Muscle of leg (tissue), 16 donors: ENCODE measurements at places on chromosomes 6 and 20. TPM values are rescaled to one million over a fixed set of nuclear protein-coding genes. Genes with fewer than 3 reads are reported as not detected.

The CGA gene
- polyA plus RNA-seq: 3.8 TPM

The RHAG gene
- 0.97 TPM for polyA plus RNA-seq

The BNIP5 gene
- polyA plus RNA-seq: not detected

The GABRR1 gene
- 0.95 TPM for polyA plus RNA-seq

DNA sequence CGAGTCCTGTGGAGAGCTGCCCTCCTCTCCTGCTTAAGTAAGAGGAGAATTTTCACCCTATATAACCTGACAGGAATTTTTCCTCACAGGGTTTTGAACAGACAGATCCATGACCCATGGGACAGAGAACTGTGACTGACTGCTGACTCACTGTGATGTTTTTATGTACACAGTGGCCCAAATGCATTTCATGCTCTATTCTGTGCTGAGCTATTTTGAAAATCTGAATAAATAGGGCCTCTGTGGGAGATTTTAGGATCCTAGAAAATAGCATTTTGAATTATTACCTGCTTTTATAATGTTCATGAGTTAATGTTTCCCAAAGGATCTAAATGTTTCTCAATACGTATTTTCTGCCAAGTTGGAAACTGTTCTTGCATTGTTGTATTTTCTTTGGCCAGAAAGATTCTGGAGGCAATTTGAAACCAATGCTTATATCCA, 577.4 kb downstream of the HTR1B start:
- DNase-seq: peak; percentile 87

DNA sequence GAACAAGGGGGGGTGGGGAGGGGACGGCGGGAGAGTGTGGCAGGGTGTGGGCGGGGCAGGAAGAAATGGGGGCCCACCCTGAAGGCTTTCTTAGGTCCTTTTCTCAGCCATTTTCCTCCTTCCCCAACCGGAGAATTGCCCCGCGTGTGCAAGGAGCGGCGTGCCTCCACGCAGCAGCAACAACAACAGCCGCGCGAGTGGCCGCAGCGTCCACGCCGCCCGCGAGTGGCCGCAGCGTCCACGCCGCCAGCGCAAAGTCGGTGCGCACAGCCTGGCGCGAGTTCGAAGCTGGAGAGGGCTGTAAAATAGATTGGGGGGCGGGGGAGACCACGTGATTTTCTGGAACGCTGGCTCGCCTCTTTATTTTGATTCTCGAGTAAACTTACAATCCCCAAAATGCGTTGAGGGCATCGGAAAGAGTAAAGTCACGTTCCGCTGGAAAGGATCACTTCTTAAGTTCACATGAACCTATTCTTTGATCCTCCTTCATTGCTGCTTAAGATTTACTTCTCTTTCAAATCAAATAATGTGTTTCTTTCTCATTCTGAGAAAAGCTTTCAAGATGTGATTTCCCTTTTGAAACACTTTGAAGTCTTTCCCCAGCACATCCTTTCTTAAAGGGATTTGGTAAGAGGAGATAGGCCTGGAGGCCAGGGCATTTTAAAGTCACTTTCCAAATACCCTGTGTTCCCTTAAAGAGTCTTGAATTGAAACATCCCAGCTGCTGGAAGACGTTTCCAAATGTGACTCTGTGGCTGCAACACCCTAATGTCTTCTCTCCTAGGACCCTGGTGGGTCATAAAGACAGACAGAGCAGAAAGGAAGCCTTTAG, 66.7 kb upstream of the ZNF217 start:
- DNase-seq: peak; percentile 77

GRCh38 chr6:113680301-113680700, 176.8 kb upstream of the MARCKS start:
- DNase-seq: peak; percentile 52

GRCh38 chr20:40807821-40808170, 118.8 kb upstream of the MAFB start:
- DNase-seq: no peak

GRCh38 chr6:14640631-14641030, 523.1 kb downstream of the CD83 start:
- no peak for DNase-seq

DNA sequence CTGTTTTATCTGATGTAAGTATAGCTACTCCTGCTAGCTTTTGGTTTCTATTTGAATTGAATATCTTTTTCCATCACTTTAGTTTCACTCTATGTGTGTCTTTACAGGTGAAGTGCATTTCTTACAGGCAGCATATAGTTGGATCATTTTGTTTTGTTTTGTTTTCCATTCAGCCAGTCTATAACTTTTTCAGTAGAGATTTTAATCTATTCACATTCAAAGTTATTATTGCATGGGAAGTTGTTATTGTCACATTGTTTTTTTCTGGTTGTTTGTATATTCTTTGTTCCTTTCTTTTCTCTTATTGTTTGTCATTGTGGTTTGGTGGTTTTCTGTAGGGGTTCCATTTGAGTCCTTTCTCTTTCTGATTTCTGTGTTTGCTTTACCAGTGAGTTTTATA, 151.2 kb downstream of the PDE10A start:
- no peak for DNase-seq

DNA sequence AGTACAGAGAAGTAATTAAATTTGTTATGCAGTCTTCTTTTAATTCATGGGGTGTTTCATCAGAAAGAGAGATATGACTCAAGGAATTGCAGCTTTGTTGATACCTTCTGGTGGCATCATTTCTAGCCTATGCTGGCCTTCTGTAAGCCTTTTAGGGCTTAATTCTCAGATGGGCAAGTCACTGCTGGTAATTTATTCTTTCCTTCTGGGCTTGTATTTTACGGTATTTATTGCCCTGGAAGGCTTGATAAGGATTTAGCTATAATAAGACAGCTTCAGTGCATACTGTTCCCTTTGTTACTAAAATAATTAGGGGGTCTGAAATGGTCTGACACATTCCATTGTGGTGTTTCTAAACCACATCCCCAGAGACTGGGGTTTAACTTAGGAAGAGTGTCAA, 57.9 kb upstream of the EMILIN3 start:
- DNase-seq: no peak

- DNase-seq: no peak
Observed at GRCh38 chr20:47610945-47611250, 109.2 kb downstream of the NCOA3 start.
